Stimulated activated CD8-positive, alpha-beta memory T cell treated with anti-CD3 and anti-CD28 coated beads, Interleukin-15, amount 100 ng/mL, for 48 hours (primary cell): ENCODE measurements at places on chromosomes 16 and 17.
A peak's percentile ranks its signal among the peaks of the same experiment; 100 is the strongest.

- DNase-seq = no peak
Observed at GRCh38 chr16:65489531-65490023, 367.7 kb upstream of the CDH11 start.

- DNase-seq = no peak
Observed at GRCh38 chr16:57970970-57971369, at the start of gene CNGB1. TSS of gene CNGB1 (minus strand) at chr16:57971128. CDS start at chr16:57967286, 3,842 bp downstream.

DNA sequence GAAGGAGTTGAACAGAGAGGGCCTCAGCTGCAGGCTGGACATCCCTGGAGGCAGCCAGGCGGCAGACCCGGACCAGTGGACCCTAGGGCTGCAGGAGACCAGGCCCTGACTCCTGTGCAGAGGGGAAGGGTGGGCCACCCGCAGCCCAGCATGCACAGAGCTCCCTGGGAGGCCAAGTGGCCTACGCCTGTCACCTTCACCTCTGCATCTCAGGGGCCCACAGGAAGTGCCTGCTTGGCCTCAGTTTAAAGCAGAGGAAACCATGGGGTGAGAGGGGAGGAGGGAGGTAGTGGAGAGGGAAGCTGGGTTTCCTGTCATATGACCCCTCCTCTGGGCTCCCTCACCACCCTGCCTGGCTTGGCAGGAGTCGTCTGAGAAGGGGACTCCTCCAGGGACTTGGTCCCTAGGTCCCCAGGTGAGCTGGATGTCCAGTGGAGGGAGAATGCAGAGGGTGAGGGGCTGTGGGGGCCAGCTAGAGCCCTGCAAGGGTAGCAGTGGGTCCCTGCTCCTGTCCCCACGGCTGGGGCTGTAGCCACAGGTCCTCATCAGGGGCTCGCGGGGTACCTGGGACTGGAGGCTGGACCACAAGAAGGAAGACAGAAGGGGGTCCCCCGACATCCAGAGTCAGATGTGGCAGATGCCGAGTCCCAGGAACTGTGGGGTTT lies at the start of gene TMC8:
Gene TMC8 (plus strand): TSS at position 335 of the 665 bp plus-strand sequence. CDS start 818 bp downstream, outside the sequence.
- peak; percentile 62 for DNase-seq

- no peak for DNase-seq
Observed at GRCh38 chr16:66127459-66128370, 238.8 kb upstream of the CDH5 start.

DNA sequence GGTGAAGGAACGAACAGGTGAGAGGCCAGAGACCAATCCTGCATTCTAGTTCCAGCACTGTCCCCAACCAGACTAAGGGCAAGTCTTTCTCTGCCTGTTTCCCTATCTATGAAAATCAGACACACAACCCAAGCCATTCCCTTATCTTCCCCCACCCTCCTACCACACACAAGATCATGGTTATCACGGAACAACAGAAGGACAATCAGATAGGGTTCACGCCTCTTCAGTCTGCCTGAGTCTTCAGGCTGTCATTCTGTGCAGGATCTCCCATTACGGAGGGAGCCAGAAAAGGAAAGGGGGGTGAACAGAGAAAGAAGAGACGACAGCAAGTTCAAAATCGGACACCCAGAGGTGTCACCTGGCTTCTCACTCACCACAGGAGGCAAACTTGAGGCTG lies 11.1 kb downstream of the TLE7 start:
- no peak for DNase-seq

DNA sequence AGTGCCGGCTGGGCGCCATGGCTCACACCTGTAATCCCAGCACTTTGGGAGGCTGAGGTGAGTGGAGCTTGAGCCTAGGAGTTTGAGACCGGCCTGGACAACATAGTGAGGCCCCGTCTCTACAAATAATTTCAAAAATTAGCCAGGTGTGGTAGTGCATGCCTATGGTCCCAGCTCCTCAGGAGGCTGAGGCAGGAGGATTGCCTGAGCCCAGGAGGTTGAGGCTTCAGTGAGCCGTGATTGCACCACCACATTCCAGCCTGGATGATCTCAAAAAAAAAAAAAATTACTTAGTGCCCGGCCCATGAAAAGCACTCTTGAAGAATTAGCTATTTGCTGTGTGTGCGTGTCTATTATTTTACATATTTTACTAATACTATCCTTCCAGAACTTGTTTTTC lies 9.6 kb downstream of the GPRC5C start:
- DNase-seq = no peak

GRCh38 chr16:85850344-85850880 lies 48.5 kb upstream of the IRF8 start:
- DNase-seq = no peak

- no peak for DNase-seq
Observed at GRCh38 chr16:26569793-26570192, 496.9 kb upstream of the C16orf82 start.

- no peak for DNase-seq
Observed at GRCh38 chr17:20611309-20611708, 31.8 kb downstream of the CDRT15L2 start.

GRCh38 chr17:44601539-44601938 lies 44.3 kb downstream of the FZD2 start:
- no peak for DNase-seq

GRCh38 chr17:48546137-48546923 lies 1.4 kb upstream of the HOXB2 start:
- DNase-seq = no peak

DNA sequence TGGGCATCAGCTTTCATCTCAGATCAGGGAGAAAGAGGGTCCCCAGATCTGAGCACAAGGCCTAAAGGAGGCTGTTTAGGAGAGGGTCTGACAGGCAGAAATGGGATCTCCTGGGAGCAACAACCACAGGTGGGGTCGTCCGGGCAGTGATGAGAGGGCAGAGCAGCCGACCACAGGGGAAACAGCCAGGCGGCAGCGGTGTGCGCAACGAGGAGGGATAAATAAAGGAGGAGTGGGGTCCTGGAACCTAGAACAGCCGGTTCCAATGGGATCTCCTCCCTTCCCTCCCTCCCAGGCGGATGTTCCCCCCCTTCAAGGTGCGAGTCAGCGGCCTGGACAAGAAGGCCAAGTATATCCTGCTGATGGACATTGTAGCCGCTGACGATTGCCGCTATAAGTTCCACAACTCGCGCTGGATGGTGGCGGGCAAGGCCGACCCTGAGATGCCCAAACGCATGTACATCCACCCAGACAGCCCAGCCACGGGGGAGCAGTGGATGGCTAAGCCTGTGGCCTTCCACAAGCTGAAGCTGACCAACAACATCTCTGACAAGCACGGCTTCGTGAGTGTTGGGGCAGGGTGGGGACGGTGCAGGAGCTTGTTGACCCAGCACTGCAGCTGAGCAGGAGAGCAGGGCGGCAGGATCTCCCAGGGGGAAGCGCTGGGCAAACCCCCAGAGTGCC lies 1.9 kb downstream of the TBX2 start:
- DNase-seq = no peak

GRCh38 chr16:50497592-50497991 lies 50.6 kb upstream of the NKD1 start:
- DNase-seq = no peak

DNA sequence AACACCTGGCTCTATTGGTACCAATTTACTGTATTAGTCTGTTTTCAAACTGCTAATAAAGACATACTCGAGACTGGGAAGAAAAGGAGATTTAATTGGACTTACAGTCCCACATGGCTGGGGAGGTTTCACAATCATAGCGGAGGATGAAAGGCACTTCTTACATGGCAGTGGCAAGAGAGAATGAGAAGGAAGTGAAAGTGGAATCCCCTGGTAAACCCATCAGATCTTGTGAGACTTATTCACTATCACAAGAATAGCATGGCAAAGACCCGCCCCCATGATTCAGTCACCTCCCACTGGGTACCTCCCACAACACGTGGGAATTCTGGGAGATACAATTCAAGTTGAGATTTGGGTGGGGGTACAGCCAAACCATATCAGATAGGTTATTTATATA lies 22.6 kb upstream of the GOSR1 start:
- DNase-seq = no peak

- no peak for DNase-seq
Observed at GRCh38 chr17:51813140-51813783, 345.3 kb downstream of the CA10 start.
